ENCODE measurements at places on chromosomes 3 and 15. TPM values are rescaled to one million over a fixed set of nuclear protein-coding genes. Genes with fewer than 3 reads are reported as not detected.

RARRES1 gene
- not detected for total RNA-seq

SLC28A1 gene
- total RNA-seq, result not detected

VGLL4 gene
- total RNA-seq, result 60.2 TPM

UBAP1L gene
- total RNA-seq, result 2.9 TPM

KLHL6 gene
- 32.6 TPM for total RNA-seq

SPSB4 gene
- not detected for total RNA-seq

RHOA gene
- total RNA-seq, result 432 TPM

CD96 gene
- total RNA-seq, result 147 TPM

WDR93 gene
- total RNA-seq, result not detected

BNC1 gene
- total RNA-seq, result not detected

ARPP21 gene
- not detected for total RNA-seq

GCNT3 gene
- total RNA-seq, result not detected

CLDN11 gene
- not detected for total RNA-seq

AP3B2 gene
- 0.18 TPM for total RNA-seq

P2RY14 gene
- total RNA-seq, result 0.70 TPM

APEH gene
- total RNA-seq, result 165 TPM

TLR9 gene
- 2.0 TPM for total RNA-seq

NMNAT3 gene
- 4.3 TPM for total RNA-seq

RPL22L1 gene
- 421 TPM for total RNA-seq

DALRD3 gene
- 20.2 TPM for total RNA-seq

EID1 gene
- total RNA-seq, result 80.5 TPM

AHSG gene
- not detected for total RNA-seq

DNA sequence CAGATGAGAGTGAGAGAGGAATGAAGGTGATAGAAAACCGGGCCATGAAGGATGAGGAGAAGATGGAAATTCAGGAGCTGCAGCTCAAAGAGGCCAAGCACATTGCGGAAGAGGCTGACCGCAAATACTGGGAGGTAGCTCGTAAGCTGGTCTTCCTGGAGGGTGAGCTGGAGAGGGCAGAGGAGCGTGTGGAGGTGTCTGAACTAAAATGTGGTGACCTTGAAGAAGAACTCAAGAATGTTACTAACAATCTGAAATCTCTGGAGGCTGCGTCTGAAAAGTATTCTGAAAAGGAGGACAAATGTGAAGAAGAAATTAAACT, 88.9 kb downstream of the EOMES start:
- no peaks in the 10 kb centered on the region for H3K36me3 ChIP-seq
- H3K4me1 ChIP-seq, result peaks cover 28% of the 10 kb centered on the region
- DNase-seq, result no peak

DNA sequence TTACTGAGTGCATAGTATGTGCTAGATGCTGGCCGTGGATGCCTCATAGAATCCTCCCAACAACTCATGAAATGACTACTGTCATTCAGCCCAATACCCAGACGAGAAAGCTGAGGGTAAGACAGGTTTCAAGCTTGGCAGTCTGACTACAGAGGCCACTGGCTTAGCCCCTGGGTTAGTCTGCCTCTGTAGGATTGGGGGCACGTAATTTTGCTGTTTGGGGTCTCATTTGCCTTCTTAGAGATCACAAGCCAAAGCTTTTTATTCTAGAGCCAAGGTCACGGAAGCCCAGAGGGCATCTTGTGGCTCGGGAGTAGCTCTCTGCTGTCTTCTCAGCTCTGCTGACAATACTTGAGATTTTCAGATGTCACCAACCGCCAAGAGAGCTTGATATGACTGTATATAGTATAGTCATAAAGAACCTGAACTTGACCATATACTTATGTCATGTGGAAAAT, 1.0 kb upstream of the CCR5 start:
- peak overlapping the region; percentile 30 for H3K4me3 ChIP-seq
- peaks cover 48% of the 10 kb centered on the region for H3K4me1 ChIP-seq
- no peaks in the 10 kb centered on the region for H3K36me3 ChIP-seq
- DNase-seq, result peak; percentile 63
- peaks cover 10% of the 10 kb centered on the region for H3K27me3 ChIP-seq

- H3K4me3 ChIP-seq, result no peak overlapping the region
- H3K27me3 ChIP-seq, result peaks cover 2% of the 10 kb centered on the region
- peaks cover 5% of the 10 kb centered on the region for H3K4me1 ChIP-seq
- no peak overlapping the region for H3K27ac ChIP-seq
Measured at GRCh38 chr3:23395115-23395514, 192.0 kb downstream of the UBE2E2 start.

- H3K36me3 ChIP-seq, result peaks cover 20% of the 10 kb centered on the region
- peak overlapping the region; percentile 93 for H3K27ac ChIP-seq
- H3K4me1 ChIP-seq, result peaks cover 26% of the 10 kb centered on the region
- peak; percentile 74 for DNase-seq
- H3K4me3 ChIP-seq, result no peak overlapping the region
Measured at GRCh38 chr3:31533169-31534064, 692 bp downstream of the STT3B start.

- no peak overlapping the region for H3K4me3 ChIP-seq
- no peaks in the 10 kb centered on the region for H3K27me3 ChIP-seq
- no peaks in the 10 kb centered on the region for H3K36me3 ChIP-seq
- no peak overlapping the region for H3K27ac ChIP-seq
- no peaks in the 10 kb centered on the region for H3K4me1 ChIP-seq
- DNase-seq, result no peak
Measured at GRCh38 chr3:10933470-10933804, 59.1 kb upstream of the SLC6A1 start.

DNA sequence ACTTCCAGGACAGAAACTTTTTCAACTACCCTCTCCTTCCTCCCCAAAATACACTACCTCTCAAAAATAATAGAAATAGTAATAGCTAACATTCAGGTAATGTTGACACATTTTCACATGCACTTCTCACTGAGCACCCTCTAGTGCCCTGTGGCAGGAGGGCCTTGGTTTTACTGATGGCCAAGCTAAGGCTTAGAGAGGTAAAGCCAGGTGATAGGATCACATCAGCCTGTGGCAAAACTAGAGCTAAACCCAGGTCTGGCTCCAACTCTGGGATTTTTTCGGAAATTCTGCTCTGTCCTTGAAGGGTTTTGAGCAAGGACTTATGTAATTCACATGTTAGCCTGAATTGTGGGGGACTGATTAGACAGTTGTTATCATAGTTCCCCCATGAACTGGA, 922 bp upstream of the TAMM41 start:
- peaks cover 26% of the 10 kb centered on the region for H3K36me3 ChIP-seq
- H3K4me1 ChIP-seq, result peaks cover 28% of the 10 kb centered on the region
- H3K27me3 ChIP-seq, result no peaks in the 10 kb centered on the region
- peak overlapping the region; percentile 95 for H3K27ac ChIP-seq

DNA sequence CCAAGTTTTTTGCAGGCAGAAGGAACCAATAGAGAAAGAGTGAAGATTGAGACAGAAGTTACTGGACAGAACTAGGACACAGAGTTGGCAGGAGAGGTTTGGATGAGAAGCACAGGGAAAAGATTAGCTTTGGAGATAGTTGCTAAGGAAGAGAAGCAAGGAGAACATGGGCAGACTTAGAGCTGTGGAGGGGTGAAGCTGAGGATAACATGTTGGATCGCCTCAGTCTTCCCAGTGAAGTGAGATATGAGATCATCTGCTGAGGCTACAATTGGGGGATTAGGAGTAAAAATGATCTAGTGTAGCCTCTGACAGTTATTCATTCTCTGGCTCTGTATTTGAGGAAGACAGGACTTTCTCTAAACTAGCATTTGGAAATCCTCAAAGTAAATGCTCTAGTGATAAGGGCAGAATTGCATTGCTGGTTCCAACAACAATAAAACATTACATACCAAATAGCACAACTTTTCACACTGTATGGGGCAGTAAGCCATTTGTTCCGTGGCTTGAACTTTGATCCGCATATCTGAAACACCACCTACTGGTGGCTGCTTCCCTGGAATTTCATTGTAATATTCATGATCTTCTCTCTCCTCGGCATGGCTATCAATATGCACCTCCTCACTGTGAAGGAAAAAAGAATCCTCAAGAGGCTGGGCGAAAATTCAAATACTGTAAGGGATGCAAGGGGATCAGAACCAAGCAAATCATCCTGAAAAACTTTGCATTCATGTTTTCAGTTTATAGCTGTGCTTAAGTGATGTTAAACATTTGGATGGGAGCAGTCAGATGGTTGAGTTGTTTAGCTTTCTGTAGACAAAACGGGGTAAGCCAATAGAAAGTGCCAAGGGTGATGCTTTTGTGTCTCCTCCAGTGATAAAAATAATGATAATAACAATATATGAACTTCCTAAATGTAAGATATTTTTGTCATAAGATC, 22.2 kb upstream of the EID1 start:
- H3K27ac ChIP-seq, result no peak overlapping the region
- DNase-seq, result no peak
- H3K27me3 ChIP-seq, result peaks cover 7% of the 10 kb centered on the region

DNA sequence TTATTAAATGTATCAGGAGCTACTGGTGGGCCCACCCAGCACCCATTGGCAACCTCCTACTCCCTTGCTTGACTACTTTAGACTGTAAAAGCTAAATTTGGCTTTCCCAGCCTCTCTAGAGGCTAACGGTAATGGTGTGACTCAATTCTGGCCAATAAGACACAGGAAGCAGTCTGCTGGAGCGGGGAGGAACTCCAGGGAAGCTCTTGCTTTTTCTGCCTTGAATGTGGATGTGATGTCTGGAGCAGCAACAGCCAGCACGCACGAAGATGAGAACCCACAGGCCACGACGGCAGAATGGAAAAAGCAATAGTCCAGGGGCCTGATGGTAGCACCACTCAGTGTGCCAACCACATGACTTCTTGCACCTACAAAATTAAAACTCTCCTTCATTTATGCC, 39.9 kb downstream of the RAB6B start:
- no peak for DNase-seq
- no peaks in the 10 kb centered on the region for H3K27me3 ChIP-seq
- H3K27ac ChIP-seq, result no peak overlapping the region
- H3K4me3 ChIP-seq, result no peak overlapping the region

- H3K4me1 ChIP-seq, result peaks cover 6% of the 10 kb centered on the region
- DNase-seq, result no peak
- H3K36me3 ChIP-seq, result no peaks in the 10 kb centered on the region
- no peak overlapping the region for H3K4me3 ChIP-seq
Measured at GRCh38 chr3:106401666-106402490, 533.1 kb upstream of the CBLB start.

GRCh38 chr3:70064194-70064779, 64.8 kb downstream of the SAMMSON start:
- no peaks in the 10 kb centered on the region for H3K4me1 ChIP-seq
- peaks cover 12% of the 10 kb centered on the region for H3K27me3 ChIP-seq

GRCh38 chr3:43503067-43503728, 118.6 kb downstream of the ANO10 start:
- peaks cover 64% of the 10 kb centered on the region for H3K4me1 ChIP-seq
- H3K27ac ChIP-seq, result peak overlapping the region; percentile 58
- H3K36me3 ChIP-seq, result peaks cover 2% of the 10 kb centered on the region
- H3K27me3 ChIP-seq, result no peaks in the 10 kb centered on the region

- no peaks in the 10 kb centered on the region for H3K4me1 ChIP-seq
- no peak overlapping the region for H3K4me3 ChIP-seq
- H3K27ac ChIP-seq, result no peak overlapping the region
- H3K36me3 ChIP-seq, result no peaks in the 10 kb centered on the region
- H3K27me3 ChIP-seq, result peaks cover 11% of the 10 kb centered on the region
Measured at GRCh38 chr15:80386151-80386550, 18.0 kb upstream of the ARNT2 start.

DNA sequence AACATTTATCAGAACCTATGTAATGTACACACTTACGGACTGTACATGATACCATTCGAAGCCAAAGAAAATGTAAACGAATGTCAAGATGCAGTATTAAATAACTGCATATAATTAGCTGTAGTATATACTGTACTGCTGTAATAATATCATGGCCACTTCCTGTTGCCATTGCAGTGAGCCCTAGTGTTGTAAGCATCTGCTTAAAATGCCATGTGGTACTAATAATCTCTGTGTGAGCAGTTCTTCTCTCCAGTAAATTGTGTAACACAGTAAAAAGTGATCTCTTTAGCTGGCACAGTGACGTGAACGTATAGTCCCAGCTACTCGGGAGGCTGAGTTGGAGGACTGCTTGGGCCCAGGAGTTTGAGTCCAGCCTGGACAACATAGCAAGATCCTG, 8.6 kb downstream of the SPG11 start:
- peaks cover 32% of the 10 kb centered on the region for H3K4me1 ChIP-seq
- H3K4me3 ChIP-seq, result no peak overlapping the region
- no peak for DNase-seq

- no peaks in the 10 kb centered on the region for H3K4me1 ChIP-seq
- H3K36me3 ChIP-seq, result peaks cover 6% of the 10 kb centered on the region
- no peaks in the 10 kb centered on the region for H3K27me3 ChIP-seq
Measured at GRCh38 chr3:188869628-188870027, 302.1 kb upstream of the TPRG1 start.

DNA sequence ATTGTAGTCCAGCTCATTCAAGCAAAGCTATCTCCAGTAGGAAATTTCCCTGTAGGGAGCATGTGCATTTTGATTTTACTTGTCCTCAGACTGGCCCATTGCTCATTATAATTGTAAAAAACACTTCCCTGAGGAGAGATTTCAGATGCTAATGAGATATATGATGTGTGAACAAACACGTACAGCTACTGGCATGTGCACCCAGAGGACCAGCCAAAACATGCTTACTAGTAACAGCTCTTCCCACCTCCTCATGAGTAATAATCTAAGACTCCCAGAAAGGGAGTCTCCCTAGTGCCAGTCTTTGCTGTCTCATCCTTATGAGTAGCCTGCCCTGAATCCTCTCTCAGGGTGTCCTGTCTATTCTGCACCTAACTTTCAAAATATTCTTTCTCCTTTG, 43.4 kb downstream of the FBXO22 start:
- peaks cover 3% of the 10 kb centered on the region for H3K4me1 ChIP-seq
- H3K36me3 ChIP-seq, result no peaks in the 10 kb centered on the region
- H3K27me3 ChIP-seq, result peaks cover 31% of the 10 kb centered on the region

GRCh38 chr15:79071901-79072300, 18.7 kb downstream of the RASGRF1 start:
- H3K27me3 ChIP-seq, result no peaks in the 10 kb centered on the region
- H3K27ac ChIP-seq, result no peak overlapping the region
- no peak for DNase-seq
- H3K4me3 ChIP-seq, result no peak overlapping the region
- no peaks in the 10 kb centered on the region for H3K36me3 ChIP-seq

DNA sequence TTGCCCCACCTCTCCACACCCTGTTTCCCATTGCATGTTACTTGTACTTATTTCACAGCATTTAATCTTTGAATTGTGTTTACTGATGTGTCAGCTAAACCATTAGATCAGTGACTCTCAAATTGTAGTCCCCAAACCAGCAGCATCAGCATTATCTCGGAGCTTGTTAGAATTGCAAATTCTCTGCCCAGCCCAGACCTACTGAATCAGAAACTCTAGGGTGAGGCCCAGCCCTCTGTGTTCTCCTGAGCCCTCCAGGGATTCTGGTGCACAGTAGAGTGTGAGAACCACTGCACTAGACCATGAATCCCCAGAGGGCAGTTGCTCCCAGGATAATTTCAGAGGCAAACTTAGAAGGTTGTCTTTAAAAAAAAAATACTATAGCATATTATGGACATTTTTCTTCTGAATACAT, 13.0 kb downstream of the PLD1 start:
- H3K27ac ChIP-seq, result no peak overlapping the region
- H3K4me3 ChIP-seq, result no peak overlapping the region
- no peaks in the 10 kb centered on the region for H3K27me3 ChIP-seq
- H3K4me1 ChIP-seq, result no peaks in the 10 kb centered on the region
- H3K36me3 ChIP-seq, result no peaks in the 10 kb centered on the region

- no peaks in the 10 kb centered on the region for H3K4me1 ChIP-seq
- no peak overlapping the region for H3K27ac ChIP-seq
- DNase-seq, result no peak
- H3K27me3 ChIP-seq, result no peaks in the 10 kb centered on the region
- H3K4me3 ChIP-seq, result no peak overlapping the region
Measured at GRCh38 chr3:147008886-147009285, 397.5 kb downstream of the ZIC4 start.

All from activated CD8-positive, alpha-beta T cell treated with anti-CD3 and anti-CD28 coated beads for 36 hours (primary cell).